ENCODE measurements at places on chromosomes 12 and 14.

DNA sequence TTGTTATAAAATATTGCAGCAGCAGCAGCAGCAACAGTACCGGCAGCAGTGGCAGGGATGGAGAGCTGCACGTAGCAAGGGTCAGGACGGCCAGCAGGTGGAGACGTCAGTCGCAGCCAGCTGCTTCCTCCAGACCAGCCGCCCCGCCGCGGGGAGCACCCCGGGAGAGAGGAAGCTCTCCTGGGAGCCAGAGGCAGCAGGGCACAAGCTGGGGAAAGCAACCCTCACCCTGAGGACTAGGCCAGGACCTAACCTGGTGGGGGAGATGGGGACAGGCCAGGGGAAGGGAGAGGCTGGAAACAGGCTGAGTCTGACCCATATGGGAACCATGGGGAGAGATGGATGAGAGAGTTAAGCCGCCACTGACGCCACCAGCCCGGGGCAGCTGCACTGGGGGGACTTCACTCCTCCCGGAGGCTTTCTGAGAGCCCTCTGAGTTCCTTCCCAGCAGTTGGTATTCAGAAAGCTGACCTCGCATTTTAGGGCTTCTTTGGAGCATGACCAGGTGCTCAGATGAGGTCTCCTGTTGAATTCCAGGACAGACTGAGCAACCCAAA lies 56.3 kb downstream of the SPTB start:
- no peak for DNase-seq

GRCh38 chr14:74360163-74360562 lies 11.9 kb downstream of the VRTN start:
- no peak for DNase-seq

DNA sequence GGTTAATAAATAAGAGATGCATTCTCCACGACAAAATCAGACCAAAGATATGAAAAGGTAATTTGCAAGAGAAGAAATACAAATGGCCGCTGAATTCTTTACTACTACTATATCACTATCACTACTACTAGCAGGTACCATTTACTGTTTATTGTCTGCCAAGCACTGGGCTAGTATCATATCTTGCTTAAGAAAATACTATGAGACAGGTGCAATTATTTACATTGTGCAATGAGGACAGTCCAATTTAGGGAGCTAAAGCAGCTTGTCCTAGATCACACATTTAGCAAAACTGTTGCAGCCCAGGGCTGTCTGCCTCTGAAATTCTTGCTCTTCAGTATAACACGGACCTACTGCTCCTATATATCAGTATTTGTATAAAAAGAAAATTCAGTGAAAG lies 52.8 kb downstream of the CRADD start:
- no peak for DNase-seq

GRCh38 chr14:99592933-99593753 lies 10.9 kb downstream of the CCDC85C start:
- DNase-seq = no peak

DNA sequence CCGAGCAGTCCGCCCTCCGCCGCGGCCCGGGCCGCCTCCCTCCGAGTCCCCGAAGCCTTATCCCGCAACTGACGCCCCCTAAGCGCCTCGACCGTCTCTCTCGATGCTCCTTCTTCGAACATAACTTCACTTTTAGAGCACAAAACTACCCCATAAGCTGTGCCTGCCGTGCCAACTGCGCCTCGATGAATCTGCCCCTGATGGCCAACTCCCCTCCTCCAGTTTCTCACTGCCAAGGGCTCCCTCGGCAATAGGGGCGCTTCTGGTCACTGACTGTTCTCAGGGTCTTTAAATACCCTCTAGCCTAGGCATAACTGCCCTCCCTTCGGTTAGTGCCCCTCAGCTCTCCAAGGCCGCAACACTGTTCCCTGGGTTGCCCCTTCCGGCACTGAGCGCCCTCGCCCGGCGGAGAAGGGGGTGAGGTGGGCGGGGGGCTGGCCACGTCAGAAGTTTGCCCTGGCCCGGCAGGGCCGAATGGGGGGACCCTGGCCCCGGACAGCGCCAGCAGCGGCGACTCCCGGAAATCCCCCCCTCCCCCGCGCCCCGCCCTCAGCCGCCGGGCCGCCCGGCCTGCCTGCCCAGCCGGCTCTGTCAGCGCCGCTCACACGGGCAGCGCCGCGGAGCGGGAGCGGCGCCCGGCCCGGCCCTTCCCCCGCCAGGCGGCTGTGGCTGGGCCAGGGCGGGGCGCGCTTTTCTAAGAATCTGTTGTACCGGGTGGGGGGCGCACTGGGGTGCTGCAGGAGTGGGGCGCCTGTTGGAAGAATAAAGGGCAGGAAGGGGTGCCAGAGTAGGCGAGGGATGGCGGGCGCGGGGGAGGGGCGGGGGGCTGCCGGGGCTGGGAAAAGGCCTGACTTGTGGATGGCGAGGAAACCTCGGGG lies 10.6 kb downstream of the RARG start:
- no peak for DNase-seq

DNA sequence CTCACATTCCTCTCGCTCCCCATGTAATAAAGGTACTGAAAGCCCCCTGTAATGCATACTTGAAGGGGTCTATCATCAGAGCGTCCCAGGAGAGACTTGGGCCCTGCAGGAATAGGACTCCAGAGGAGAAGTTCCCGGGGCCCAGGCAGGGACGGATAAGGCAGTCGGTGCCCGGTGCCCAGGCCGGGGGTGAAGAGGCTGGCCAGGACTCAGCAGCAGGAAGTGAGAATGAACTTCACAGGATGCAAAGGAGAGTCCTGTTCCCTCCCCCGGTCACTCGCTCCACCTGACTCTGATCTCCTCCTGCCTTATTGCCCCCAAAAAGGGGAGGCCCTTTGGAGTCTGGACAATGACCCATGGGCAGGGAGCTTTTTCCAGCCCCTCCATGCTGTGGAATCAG lies 40.2 kb downstream of the LRRC74A start:
- DNase-seq = no peak

DNA sequence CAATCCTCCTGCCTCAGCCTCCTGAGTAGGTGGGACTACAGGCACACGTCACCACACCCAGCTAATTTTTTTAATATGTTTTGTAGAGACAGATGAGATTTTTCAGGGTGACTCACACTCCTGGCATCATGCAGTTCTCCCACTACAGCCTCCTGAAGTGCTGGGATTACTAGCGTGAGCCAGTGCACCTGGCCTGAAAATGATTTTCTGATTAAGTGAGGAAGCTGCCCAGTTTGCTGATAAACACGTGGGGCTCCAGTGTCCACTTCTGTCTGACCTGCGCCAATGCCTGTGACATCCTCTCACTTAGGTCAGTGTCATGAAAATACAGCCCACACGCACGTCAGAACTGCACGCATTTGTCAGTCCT lies 37.0 kb upstream of the SFSWAP start:
- DNase-seq = no peak

DNA sequence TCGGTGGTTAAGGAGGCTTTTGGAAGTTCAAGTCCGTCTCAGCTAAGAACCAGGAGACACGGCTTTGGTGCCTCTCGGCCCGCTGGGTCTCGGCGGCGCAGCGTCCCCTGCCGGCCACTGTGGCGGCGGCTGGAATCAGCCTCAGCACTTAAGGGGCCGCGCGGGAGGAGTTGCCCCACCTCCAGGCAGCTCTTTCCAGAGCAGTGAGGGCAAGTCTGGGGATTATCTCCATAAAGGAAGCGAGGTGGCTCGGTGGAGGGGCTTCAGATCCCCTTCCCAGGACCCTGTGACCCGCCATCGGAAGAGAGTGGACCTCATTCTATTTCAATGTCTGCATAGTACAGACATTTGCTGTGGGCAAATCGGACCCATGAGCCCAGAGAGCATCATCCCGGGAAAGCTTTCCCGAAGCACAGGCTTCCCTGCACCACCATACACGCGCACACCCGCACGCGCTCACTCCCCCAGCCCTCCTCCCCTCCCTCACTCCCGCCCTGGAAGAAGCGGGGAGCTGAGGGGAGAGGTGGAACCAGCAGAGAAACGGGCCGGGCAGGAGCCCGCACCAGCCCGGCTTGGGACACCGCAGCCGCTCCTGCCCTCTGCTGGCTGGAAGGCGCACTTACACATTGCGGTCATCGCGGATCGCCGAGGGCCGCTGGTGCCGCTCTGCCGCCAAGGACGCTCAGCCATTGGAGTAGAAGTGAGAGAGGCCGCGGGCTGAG lies 15.9 kb downstream of the RNASE2 start:
- DNase-seq = peak; percentile 38

GRCh38 chr14:100824091-100824551 lies 1.8 kb upstream of the MEG3 start:
- no peak for DNase-seq
